ENCODE measurements at places on chromosomes 2 and 18.
A peak's percentile ranks its signal among the peaks of the same experiment; 100 is the strongest.

DNA sequence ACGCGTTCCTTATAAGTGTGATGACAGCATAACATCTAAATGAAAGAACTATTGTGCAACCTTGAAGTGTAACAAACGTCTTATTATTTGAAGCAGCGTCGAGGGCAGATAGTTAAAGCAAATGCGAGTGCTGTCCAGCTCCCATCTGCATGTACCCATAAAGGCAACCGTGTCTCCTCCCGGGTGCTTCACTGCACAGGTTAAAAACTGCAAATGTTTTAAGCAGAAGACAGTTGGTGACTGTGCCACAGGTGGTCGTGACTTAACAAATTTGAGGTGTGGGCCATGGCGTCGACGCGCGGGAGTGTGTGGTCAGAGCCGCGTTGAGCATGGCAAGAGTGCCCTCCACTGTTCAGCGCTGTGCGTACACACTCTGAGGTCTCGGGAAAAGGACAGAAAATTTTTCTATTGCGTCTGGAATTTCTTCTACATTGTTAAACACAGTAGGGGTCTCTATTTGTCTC, 6.4 kb downstream of the SALL3 start:
- peak; percentile 27 for DNase-seq

- DNase-seq: no peak
These were observed 11.5 kb downstream of the TEX44 start for GRCh38 chr2:231604101-231604684.

DNA sequence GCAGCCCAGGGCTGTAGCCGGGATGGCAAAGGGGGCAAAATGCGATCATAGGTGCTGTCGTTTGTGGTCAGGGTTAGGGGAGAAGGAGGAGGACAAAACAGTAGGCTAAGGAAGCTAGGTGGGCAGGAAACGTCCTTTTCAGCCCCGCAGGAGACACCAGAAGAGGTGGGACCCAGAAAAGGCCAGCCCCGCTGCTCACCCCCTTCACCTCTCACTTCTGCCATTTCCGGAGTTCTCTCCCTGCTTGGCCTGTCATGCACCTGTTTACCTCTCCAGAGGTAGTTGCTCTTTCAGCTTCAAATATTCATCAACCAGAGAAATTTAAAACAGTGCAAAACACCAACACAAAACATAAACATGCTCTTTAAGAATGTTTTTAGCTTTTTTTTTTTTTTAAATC, 849 bp downstream of the AQP4 start:
- DNase-seq: no peak

DNA sequence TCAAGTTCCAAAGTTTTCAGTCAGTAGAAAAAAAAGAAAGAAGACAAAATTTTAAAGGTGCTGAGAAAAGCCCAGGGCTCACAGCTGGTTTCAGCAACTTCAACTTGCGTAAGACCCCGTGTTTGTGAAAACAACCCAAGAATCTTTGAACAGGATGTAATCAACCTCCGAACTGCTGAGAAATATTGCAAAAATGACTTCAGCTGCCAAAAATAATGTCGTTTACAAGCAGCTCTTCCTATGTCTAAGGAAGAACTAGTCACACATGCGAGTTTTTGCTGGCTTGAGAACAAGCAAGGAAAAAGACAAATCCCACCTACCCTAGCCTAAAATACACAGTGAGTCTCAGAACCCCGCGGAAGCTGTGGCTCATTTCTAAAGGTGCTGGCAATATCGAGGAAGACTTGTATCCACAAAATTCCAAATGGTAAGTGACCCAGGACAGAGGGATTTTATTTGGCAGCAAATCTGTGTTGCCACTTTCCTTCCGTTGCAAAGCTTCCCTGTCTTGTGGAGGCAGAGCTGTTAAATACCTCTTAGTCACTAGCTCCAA, 59.8 kb upstream of the SLC8A1 start:
- no peak for DNase-seq

- DNase-seq: no peak
These were observed 116.3 kb downstream of the FTCDNL1 start for GRCh38 chr2:199734651-199735050.

Measured in Jurkat, Clone E6-1 (cell line).